ENCODE measurements at places on chromosomes 3 and 15. TPM values are rescaled to one million over a fixed set of nuclear protein-coding genes. Genes with fewer than 3 reads are reported as not detected.

GRCh38 chr15:70569714-70570231 is 193.6 kb downstream of the UACA start:
- no peak for DNase-seq

DNA sequence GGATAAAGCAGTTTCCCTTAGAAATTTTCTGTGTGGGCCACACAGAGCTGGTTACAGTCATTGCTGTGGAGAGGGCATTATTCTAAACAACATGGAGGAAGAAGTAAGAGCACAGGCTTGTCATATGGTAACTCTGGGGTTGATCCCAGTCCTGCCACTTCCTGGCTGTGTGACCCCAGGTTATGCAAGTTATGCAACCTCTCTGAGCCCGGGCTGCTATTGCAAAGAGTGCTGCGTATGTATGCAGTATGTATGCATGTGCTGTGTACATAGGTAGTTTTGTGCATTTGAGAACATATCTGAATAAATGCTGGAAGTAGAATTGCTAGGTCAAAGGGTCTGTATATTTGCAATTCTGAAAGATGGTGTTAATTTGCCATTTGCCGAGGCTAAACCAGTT is 9.2 kb downstream of the SPSB4 start:
- DNase-seq, result no peak

GRCh38 chr3:157606011-157606851 is 103.0 kb upstream of the VEPH1 start:
- DNase-seq, result peak; percentile 67

Gene LRTM1
- not detected for total RNA-seq

Gene ARHGEF26
- 45.5 TPM for total RNA-seq

DNA sequence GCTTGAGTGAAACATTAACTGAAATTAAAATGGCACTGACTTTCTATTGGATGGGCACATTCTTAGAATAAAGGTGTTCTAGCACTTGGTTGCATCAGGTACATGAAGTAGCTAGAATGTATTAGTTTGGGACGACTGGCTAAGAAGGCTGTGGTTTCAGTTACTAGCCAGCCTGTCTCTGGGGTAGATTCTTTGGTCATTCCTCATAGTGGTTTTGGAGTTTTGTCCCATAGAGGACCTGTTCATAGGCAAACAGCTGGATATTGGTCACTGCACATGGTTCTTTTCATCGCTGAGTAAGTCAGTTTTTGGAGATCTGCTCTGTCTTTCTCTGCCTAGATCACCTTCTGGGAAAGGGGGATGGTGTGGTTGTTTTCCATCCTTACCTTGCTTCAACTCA is 55.3 kb downstream of the ADAMTSL3 start:
- DNase-seq, result no peak

DNA sequence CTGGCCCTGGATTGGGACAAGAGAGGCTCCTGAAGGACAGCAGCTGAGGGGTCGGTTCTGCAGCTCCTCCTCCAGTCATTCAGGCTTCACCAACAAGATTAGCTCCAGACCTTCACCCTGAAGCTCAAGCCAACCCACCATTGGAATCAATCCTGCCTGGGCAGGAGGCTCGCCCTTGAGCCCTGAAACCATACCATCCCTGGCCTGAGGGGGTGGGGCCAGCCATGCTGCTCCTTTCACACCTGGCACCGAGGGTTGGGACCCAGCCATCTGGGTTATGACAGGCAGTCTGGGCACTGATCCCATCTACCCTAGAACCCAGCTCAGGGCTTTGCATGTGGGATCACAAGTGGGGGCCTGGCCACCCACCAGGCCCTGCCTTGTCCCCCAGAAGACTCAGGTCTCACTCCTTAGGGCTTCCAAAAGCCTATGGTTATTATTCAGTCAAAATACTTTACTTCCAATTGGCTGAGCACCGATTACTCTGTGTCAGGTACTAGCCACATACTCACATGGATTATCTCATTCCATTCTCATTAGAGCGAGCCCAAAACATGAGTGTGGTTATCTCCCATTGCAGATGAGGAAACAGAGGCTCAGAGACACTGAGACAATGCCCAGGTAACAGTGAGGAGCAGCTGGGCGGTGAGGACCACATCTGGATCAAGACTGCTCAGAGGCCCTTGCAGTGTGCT is 3.1 kb downstream of the ABHD14B start:
- DNase-seq, result no peak

Gene IQCH
- 7.7 TPM for total RNA-seq

Gene GOLGA6B
- not detected for total RNA-seq

DNA sequence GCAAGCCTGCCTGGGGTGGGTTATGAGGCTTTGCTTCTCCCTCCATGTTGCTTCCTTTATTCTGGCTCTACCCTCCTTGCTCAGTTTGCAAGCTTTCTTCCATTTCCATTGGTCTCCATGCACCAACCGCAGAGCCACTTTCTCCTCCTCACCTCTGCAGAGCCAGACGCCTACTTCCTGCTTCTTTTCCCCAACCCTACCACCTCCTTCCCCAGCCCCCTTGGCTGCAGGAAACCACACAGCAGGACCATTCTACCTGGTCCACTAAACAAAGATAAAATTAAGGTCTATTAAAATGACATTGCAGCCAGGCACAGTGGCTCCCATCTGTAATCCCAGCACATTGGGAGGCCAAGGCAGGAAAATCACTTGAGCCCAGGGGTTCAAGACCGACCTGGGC is 10.0 kb upstream of the CAV3 start:
- DNase-seq, result no peak

Gene GPR160
- total RNA-seq, result 18.7 TPM

DNA sequence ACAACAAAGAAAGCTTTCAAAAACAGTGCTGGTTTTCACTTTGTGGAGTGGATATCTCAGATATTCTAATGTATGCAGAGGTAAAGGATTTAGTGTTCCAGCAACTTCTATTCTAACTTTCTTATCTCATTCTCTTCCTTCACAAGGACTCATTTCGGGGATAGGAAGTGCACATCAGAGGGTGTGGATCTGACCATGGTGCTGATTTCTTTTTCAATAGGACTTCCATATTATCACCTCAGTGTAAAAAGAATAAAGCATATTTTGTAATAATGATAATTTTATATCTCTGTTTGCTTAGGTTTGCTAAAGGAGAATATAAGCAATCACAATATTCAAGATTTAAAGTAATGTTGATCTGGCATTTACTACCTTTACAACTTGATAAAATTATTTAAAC is 12.5 kb upstream of the CADM2 start:
- peak; percentile 70 for DNase-seq

- no peak for DNase-seq
Measured at GRCh38 chr15:90420451-90420850, 32.4 kb downstream of the IQGAP1 start.
